ENCODE measurements at places on chromosomes 6 and 20.

DNA sequence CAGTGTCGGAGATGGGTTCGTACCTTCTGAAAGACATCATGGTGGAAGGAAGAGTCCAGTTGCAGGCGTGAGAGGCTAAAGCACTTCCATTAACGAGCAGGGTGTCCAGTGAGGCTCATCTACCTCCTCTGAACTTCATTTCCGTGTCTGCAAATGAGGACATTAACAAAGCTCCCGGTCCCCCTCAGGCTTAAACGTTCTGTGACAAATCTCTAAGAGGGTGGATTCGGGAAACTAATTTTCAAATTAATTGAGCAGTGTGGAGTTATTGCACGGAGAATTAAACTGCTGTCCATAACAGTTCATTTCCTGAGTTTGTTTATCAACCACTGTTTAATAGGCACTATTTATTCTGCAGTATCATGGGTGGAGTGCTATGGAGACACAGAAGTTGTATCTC lies 68.2 kb downstream of the TRMT6 start:
- no peak for DNase-seq

DNA sequence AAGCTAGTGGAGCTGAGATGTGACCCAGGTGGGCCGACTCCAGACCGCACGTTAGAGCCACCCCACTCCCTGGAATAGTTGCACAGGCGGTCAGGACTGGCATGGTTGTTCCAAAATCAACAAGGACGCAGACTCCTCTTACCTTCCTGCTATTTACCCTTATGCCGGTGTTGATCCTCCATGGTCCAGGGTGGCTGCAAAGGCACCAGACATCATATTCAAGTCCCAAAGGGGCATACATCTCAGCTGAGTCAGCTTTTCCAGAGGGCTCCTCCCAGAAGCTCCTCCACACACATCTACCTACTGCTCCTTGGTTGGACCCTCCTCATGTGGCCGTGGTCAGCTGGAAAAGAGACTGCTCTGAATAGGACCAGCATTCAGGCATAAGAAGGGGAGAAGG lies 112.2 kb downstream of the SYCP2 start:
- no peak for DNase-seq

DNA sequence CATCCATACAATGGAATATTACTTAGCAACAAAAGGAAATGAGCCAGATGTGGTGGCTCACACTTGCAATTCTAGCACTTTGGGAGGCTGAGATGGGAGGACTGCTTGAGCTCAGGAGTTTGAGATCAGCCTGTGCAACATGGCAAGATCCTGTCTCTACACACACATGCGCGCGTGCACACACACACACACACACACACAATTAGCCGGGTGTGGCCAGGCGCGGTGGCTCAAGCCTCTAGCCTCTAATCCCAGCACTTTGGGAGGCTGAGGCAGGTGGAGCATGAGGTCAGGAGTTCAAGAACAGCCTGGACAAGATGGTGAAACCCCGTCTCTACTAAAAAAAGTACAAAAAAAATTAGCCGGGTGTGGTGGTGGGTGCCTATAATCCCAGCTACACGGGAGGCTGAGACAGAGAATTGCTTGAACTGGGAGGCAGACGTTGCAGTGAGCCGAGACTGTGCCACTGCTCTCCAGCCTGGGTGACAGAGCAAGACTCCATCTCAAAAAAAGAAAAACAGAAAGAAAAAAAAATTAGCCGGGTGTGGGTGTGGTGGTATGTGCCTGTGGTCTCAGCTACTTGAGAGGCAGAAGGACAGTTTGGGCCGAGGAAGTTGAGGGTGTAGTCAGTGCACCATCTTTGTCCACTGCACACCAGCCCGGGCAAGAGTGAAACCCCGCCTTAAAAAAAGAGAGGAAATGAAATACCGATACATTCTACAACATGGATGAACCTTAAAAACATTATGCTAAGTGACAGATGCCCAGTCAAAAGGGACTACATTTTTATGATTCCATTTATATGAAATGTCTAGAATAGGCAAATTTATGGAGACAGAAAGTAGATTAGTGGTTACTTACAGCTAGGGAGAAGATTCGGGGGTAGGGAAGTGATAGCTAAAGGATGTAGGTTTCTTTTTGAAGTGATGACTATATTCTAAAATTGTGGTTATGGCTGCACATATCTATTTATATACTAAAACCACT lies 52.5 kb downstream of the RBL1 start:
- DNase-seq = no peak

DNA sequence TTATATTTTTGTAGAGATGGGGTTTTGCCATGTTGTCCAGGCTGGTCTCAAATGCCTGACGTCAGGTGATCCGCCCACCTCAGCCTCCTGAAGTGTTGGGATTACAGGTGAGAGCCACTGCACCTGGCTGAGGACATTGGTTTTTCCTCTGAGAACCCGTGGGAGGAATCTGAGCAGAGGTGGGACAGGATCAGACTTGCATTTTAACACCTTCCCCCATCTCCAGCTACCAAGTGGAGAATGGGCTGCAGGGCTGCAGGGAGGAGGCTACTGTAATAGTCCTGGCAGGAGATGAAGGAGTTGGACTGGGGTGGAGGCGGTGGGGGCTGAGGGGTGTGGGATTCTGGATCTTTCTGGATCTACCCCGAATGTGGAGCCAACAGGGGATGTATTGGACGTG lies 24.5 kb downstream of the FAM110A start:
- no peak for DNase-seq

DNA sequence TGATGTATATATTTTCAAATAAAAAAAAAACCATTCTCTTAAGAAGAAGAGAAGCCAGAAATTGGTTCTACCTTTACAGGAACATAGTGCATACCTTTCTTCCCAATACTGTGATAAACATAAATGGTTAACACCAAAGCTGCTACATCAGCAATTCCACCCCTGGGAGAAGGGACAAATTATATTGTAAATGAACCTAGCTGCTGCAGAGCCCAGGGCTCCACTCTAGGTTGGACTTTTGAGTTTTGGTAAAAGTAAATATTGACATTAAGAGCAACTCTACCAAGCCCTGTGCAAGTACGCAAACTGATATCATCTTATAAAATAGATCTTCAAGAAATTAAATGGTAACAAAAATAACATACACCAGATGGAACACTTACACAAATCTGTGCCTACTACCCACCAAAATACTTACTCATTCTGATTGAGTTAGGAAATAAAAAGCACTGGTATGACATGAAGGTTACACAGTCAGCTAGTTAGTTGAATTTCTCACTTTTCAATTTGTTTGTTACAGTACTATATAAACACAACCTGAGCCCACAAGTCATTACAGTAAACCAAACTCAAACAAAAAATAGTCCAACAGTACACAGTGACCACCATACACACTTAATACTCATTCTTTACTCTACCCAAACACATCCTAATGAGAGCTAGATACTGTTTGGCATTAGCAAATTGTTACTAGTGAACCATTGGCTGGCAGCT lies 223.3 kb upstream of the HEY2 start:
- DNase-seq = no peak

DNA sequence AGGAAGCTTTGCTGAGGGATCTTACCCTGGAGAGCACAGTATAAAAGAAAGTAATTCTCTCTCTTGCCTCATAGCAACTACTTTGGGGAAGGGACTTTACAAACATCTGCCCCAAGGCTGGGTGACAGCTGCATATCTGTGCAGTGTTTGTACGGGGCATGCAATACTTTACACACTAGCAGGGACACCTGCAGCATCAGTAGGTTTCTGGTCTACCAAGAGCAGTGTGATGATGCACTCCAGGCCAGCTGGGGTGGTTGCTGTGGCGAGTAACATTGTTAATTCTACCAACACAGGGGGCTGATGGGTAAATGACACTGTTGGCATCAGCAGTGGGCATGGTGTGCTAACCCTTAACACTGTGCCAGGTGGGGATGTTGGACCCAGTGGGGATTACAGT lies 48.0 kb downstream of the ADTRP start:
- no peak for DNase-seq

GRCh38 chr6:53894091-53894490 lies 99.3 kb downstream of the LRRC1 start:
- DNase-seq = no peak

- no peak for DNase-seq
Measured at GRCh38 chr6:121630716-121631115, 195.3 kb downstream of the GJA1 start.

DNA sequence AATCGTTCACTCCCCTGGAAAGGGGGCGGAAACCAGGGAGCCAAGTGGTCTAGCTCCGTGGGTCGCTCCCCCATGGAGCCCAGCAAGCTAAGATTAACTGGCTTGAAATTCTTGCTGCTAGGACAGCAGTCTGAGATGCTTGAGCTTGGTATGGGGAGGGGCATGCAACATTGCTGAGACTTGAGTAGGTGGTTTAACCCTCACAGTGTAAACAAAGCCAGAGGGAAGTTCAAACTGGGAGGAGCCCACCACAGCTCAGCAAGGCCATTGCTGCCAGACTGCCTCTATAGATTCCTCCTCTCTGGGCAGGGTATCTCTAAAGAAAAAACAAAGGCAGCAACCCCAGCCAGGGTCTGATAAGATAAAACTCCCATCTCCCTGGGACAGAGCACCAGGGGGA lies 43.2 kb downstream of the COL21A1 start:
- no peak for DNase-seq

DNA sequence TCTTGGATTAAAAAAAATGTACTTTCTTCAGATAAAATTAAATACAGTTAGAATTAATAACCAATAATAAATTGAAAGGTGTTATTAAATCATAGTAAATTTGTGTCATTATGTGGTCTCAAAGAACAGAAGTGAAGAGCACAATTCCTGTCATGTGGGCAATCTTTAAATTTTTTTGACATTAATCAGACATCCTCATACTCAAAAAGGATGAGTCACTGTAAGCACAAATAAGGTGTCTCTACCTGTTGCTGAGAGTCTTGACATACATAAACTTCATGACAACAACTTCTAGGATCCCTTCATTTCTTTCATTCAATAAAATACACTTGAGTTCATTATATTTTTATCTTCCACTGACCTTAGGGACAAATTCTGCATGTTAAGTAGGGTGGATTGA lies 76.1 kb downstream of the SLC22A3 start:
- no peak for DNase-seq

DNA sequence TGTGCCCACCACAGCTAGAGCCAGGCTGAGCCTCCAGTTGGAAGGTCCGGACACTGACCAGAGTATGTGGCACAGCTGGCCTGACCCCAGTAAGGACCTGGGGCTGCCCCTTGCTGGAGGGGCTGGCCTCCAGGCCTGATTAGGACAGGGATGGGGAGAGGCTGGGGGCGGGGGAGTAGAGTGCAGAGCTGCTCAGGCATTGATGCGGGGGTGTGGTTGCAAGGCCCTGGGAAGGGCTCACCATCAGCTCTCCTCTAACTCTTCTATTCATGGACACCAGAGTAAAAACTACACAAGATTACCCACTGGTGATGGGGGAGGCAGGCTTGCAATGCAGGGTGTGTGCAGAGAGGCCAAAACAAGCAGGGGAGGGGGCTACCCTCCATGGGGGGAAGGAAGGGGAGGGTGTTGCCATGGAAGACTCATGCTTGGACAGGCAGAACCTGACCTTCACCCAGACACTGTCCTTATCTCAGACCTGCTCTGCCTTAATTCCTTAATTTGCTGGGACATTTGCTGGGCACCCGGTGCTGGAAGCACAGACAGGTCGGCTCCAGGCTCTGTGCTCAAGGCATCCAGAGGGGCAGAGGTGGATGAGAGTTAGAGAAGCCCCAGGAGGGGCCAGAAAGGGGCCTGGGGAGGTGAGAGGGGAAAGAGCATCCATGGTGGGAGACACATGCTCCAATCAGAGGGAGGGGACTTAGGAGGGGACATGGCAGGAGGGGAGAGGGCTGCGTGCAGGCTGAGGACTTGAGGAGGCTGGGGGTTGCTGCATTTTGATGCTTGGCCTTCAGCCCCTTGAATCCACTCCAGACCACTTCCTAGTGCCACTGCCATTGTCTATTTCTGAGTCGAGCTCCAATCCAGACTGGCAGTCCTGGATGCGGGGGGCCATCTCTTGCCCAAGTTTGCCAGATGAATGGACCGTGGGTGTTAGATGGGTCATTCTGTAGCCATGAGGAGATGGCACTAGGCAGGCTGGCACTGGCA lies 7.6 kb upstream of the EMILIN3 start:
- no peak for DNase-seq

GRCh38 chr6:40411881-40412280 lies 175.3 kb downstream of the LRFN2 start:
- DNase-seq = no peak

DNA sequence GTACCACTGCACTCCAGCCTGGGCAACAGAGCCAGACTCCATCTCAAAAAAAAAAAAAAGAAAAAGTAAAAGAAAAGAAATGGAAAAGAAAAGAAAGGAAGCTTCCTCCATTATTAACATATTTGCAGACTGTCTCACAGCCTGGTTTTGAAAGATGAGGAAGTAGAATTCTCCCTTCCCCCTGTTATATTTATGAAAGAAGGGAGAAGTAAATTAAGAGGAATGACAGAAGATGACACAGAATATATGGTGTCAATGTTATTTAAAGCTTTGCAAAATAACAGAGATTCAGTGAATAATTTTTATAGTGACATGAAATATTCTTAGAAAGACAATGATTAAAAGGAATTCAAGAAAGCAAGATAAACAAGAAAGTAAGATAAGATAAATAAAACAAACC lies 83.7 kb upstream of the PRSS16 start:
- DNase-seq = no peak

GRCh38 chr20:62390317-62391164 lies 3.6 kb downstream of the RPS21 start:
- DNase-seq = no peak

GRCh38 chr6:125154761-125155135 lies 1.2 kb downstream of the TPD52L1 start:
- DNase-seq = peak; percentile 18

GRCh38 chr20:54221353-54221752 lies 13.5 kb downstream of the PFDN4 start:
- DNase-seq = no peak

GRCh38 chr6:22575190-22575589 lies 5.8 kb downstream of the HDGFL1 start:
- DNase-seq = no peak

GRCh38 chr6:76881414-76881813 lies 581.9 kb downstream of the HTR1B start:
- no peak for DNase-seq

DNA sequence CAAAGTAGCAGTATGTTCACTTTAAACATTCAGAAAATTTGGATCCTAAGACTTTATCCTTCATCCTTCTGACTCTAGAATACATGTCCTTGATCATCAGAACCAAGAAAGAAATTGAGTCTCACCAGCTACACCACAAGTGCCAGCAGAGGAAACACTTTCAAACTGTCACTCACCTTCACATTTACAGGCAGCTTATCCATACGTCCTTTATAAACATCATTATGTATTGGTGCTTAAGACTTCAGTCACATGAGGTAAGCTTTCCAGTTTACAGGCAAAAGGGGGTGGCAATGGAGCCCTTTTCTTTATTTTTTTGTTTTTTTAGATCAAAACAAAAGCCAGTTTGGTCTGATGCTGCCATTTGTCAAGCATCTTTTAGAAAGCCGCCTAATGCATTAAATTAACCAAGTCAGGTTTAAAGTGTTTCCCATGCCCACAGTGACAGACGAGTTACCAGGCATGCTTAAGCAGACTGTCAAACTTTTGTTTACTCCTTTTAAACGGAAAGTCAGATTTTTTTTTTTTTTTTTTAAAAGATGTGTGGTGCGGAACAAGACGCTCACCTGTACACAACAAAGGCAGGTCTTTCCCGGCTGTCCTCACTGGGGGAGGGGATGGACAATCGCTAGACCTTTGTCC lies 952 bp upstream of the BRPF3 start:
- DNase-seq = no peak

GRCh38 chr6:1386038-1386709 lies 3.2 kb upstream of the FOXF2 start:
- no peak for DNase-seq
